Activated T-helper 17 cell treated with anti-CD3 and anti-CD28 coated beads, Interleukin-2, amount 50 U/mL, for 72 hours (primary cell): ENCODE measurements at places on chromosomes 1 and 21.
A peak's percentile ranks its signal among the peaks of the same experiment; 100 is the strongest.

- peak; percentile 47 for ATAC-seq
These were observed 4.1 kb downstream of the KRTAP13-4 start for GRCh38 chr21:30434033-30434631.

DNA sequence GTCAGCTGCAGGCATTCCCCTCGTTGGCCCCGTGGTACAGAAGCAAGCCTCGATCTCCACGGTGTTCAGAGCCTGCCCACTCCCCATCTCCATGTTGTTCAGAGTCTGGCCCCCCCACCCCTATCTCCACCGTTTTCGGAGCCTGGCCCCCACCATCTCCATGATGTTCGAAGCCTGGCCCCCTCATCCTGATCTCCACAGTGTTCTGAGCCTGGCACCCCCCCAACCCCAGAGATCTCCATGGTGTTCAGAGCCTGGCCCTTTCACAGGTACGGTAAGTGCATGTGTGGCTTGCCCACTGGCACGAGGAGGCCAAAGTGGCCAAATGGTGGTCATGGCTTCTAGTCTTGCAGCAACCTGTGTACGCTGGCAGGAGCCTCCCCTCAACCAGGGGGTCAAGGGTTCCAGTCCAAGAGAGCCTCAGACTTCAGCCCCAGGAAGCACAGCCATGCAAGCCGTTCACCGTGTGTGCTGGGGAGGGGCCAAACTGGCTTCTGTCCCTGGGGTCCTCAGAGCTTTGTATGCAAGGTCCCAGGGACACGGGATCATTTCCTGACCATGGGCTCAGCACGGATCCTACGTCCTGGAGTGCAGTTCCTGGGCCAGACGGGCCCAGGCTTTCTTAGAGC is 13.3 kb upstream of the PCBP3 start:
- ATAC-seq = no peak

GRCh38 chr1:20609541-20609940 is 20.6 kb downstream of the CDA start:
- no peak for ATAC-seq

DNA sequence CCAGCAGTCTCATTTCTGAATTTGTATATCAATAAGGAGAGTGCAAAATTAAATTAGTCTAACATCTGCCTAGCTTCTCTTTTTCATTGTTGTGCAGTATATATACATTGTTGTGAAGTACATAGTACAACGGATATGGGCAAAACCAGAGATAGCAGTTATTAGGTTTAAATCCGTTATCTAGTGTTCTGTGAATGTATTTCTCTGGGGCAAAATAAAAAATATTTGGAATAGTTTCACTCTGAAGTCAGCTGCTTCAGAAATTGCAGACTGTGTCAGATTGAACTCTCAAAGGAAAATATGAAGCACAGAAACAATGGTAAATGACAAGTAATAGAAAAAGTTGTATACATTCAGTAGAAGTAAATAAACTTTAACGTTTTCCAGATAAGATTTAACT is 836.5 kb upstream of the CXADR start:
- ATAC-seq = no peak

- ATAC-seq = peak; percentile 89
These were observed 41.1 kb upstream of the KCNQ4 start for GRCh38 chr1:40742363-40743061.

- ATAC-seq = no peak
These were observed 49.7 kb downstream of the AHDC1 start for GRCh38 chr1:27554293-27554692.

GRCh38 chr1:8133190-8133589 is 107.1 kb upstream of the ERRFI1 start:
- ATAC-seq = no peak

DNA sequence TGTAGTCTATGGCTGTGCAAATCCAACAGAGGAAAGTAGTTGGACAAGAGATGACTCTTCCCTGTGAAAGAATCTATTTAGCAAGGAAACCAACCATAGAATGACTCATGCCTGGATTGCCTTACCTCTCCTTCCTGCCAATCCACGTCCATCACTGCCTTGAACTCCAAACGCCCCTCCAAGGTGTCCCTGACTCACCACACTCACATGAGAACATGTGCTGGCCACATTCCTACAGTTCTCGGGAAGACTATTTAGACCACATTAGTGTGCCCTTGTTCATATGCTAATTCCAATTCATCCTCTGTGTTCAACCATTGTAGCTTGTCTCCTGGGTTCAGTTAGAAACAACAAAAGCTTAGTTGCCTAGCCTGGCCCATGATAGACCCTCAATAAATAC is 157.3 kb downstream of the SLC30A10 start:
- ATAC-seq = no peak

GRCh38 chr21:46195595-46196195 is 11.4 kb upstream of the SPATC1L start:
- no peak for ATAC-seq

GRCh38 chr1:65698590-65698989 is 94.1 kb upstream of the PDE4B start:
- no peak for ATAC-seq
